ENCODE measurements at places on chromosomes 4 and X.

DNA sequence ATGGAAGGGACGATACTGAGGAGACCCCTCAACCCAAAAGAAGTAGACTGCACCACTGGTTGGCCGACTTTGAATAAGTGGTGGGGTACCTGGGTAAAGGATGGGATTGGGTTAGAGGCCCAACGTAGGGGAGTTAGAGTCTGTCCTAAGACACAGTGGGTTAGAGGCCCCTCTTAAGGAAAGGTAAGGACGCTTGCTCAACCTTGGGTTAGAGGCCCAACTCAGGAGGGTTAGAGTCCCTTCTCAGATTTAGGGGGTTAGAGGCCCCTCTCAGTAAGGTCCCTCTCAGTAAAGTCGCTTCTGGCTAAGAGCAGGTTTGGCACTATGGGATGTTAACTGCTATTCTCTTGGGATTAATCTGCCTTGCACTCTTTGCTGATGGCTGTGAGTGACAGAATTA lies 81.3 kb downstream of the ACOX3 start:
- DNase-seq = no peak

DNA sequence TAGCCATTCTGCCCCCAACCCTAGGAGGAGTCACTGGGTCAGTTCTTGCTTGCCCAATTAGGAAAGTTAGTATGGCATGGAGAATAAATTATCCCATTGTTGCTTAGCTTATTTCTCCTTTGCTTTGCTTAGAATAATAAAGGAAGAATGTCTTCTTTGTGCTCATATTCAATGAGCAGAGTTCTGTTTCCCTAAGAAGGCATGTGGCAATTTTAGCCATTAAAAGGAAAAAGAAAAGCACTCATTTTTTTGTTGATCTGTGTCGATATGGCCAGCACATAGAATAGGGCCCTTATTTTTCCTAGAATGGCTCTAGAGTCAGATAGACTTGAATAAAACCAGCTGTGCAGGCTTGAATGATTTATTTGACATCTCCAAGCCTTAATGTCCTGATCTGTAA lies 166.4 kb upstream of the PPARGC1A start:
- DNase-seq = no peak

GRCh38 chrX:118251271-118251670 lies 94.6 kb upstream of the WDR44 start:
- no peak for DNase-seq

GRCh38 chr4:73631565-73632226 lies 11.5 kb upstream of the RASSF6 start:
- no peak for DNase-seq

DNA sequence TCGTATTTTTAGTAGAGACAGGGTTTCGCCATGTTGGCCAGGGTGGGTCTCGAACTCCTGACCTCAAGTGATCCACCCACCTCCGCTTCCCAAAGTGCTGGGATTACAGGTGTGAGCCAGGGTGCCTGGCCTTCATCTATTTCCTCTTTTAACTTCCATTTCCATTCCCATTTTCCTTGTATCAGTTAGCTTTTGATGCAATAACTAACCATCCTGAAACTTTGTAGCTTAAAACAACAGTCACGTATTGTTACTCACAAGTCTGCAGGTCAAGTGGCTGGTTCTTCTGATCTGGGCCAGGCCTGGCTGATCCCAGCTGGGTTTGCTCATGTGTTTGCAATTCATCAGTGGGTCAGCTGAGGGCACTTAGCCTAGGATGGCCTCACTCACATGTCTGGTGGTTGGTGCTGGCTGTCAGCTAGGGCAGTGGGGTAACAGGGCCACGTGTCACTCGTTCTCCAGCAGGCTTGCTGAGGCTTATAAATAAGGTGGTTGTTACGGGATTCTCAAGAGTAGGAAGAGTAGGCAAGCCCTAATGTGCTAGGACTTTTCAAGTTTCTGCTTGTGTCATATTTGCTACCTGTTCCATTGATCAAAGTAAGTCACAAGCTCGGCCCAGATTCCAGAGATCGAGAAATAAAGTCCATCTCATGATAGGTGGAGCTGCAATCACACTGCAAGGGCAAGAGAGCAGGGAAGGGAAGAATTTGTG lies 88.2 kb downstream of the SOWAHB start:
- DNase-seq = no peak

GRCh38 chr4:138716559-138717335 lies 298.8 kb upstream of the NOCT start:
- DNase-seq = no peak

DNA sequence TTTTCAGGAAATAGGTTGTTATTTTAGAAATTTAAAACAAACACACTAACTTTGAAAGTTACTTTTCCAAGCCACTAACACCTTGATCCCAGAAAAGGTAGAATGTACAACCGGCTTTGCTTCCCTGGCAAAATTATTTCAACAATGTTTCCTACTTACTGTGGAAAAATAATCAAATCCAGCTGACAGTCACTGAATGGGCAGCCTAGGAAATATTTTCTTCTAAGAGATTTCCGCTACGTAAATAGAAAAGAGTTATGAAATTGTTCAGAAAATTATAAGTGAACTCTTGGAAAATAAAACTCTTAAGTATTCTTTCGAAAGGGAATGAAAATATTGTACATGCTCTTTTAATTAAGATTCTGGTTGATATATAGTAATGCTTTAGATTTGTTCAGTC lies 195.7 kb downstream of the GASK1B start:
- no peak for DNase-seq

GRCh38 chrX:129653971-129654651 lies 645 bp downstream of the APLN start:
- DNase-seq = no peak

GRCh38 chrX:18698737-18699650 lies 8.5 kb upstream of the PPEF1 start:
- no peak for DNase-seq

DNA sequence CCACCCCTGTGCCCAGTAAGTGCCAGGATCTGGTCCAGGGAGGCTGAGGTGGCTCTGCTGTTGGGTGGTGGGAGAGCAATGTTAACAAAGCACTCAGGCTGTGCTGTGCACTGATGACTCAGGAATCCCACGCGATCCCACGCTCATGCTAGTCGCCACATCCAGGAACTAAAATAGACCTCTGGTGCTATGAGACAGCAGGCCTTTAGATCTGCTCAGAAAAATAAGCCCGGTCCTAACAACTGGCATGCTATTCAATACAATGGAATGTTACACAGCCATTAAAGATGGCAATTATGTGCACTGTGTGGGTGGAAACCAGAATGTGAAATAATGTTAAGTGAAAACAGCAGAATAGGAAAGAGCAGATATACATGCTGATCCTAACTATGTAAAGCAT lies 26.0 kb downstream of the ARL13A start:
- DNase-seq = no peak

DNA sequence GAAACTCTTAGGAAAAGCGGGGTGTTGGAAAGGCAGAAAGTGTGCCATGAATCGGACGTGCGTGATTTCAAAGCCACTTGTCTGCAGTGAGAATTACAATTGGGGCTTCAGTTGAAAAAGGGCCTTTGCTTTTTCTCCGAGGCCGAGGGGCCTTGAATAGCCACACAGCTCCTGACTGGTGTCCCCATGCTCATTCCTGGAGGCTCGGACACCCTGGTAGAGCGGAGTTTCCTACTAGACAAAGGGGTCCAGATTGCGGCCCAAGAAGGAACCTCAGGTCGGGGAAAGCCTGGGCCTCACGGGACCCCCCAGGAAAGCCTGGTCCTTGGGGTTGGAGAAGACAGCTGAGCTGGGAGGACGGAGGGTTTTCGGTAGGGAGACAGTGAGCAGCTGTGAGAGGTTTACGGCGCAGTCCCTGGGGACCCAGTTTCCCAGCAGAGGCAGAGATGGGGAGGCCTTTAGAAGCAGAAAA lies 3.0 kb upstream of the SHOX start:
- DNase-seq = no peak

GRCh38 chr4:173398220-173398619 lies 696 bp downstream of the SCRG1 start:
- no peak for DNase-seq

GRCh38 chr4:99876946-99877345 lies 17.3 kb downstream of the LAMTOR3 start:
- DNase-seq = no peak
